Tibial artery (tissue), 4 donors: ENCODE measurements at places on chromosomes 13 and 19.

GRCh38 chr13:112792511-112792910 is 102.7 kb downstream of the ATP11A start:
- no peak overlapping the region for H3K4me3 ChIP-seq
- H3K4me1 ChIP-seq, result no peaks in the 10 kb centered on the region
- peaks cover 8% of the 10 kb centered on the region for H3K36me3 ChIP-seq
- H3K27me3 ChIP-seq, result no peaks in the 10 kb centered on the region
- DNase-seq, result no peak

DNA sequence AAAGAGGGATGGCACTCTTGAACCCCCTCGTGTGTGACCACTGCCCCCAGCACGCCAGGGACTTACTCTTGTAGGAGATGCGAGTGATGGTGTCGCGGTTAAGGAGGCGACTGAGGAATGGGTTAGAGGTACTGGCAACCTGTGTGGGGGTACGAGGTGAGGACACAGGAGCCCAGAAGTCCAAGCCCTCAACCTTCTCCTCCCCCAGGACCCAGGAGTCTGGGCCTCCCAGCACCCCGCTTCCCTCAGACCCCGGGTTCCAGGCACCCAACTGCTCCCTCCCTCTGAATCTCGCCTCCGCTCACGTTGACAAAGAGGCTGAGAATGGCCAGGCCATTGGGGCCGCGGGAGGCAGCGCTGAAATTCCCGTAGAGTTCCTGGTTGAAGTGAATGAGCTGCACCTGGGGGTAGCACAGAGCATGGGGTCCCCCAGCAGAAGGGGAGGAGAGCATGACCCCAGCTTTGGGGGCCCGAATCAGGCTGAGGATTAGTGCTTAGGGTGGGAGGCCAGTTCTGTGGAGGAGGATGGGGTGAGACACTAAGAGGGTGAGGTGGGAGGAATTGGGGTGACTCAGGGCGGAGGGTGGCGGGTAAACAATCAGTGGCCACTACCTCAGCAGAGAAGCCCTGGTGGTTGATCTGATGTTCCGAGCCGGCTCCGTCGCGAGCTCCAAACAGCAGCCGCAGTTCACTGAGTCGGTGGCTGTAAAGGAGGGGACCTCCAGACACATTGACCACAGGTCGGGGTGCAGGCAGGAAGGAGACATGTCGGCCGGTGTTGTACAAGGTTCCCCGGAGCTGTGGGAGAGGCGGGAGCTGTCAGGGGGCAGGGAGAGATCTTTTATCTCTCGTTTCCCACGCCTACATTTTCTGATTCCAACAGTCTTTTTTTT is 2.5 kb upstream of the DBP start:
- H3K36me3 ChIP-seq, result no peaks in the 10 kb centered on the region
- peaks cover 5% of the 10 kb centered on the region for H3K4me1 ChIP-seq
- no peak overlapping the region for H3K4me3 ChIP-seq
- no peaks in the 10 kb centered on the region for H3K27me3 ChIP-seq
- H3K27ac ChIP-seq, result no peak overlapping the region
- no peak for DNase-seq

- H3K4me3 ChIP-seq, result no peak overlapping the region
- H3K27me3 ChIP-seq, result no peaks in the 10 kb centered on the region
- H3K4me1 ChIP-seq, result peaks cover 19% of the 10 kb centered on the region
- DNase-seq, result no peak
- H3K36me3 ChIP-seq, result no peaks in the 10 kb centered on the region
These were observed 58.5 kb downstream of the SPATA13 start for GRCh38 chr13:24218977-24219376.

- no peaks in the 10 kb centered on the region for H3K4me1 ChIP-seq
- peaks cover 12% of the 10 kb centered on the region for H3K27me3 ChIP-seq
- H3K4me3 ChIP-seq, result no peak overlapping the region
- DNase-seq, result no peak
These were observed 16.0 kb upstream of the GTF2F2 start for GRCh38 chr13:45104261-45104660.

DNA sequence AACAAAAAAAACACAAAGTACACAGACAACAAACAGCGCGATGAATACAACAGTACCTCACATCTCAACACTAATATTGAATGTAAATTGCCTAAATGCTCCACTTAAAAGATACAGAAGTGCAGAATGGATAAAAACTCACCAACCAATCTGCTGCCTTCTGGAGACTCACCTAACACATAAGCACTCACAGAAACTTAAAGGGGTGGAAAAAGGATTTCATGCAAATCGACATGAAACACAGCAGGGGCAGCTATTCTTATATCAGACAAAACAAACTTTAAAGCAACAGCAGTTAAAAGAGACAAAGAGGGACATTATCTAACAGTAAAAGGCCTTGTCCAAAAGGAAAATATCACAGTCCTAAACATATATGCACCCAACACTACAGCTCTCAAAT is 209.5 kb downstream of the ABCC4 start:
- no peak overlapping the region for H3K27ac ChIP-seq
- no peaks in the 10 kb centered on the region for H3K27me3 ChIP-seq
- DNase-seq, result no peak
- no peaks in the 10 kb centered on the region for H3K36me3 ChIP-seq

DNA sequence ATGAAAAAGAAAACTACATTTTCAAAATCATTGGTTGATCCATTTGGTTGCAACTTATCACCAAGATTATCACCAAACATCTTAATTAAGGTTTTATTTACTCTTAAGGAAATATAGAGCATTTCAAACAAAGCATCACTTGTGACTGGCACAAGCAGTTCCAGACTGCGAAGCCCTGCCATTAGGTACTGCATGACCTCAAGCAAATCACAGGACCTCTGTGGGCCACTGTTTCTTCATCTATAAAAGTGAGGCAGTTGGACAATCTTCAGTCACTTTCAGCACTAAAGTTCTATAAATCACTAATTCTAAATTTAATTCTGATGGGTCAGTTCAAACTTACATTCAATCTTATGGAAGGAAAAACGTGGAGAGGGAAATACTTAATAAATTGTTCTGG is 2.0 kb downstream of the ELF1 start:
- no peaks in the 10 kb centered on the region for H3K27me3 ChIP-seq
- no peaks in the 10 kb centered on the region for H3K36me3 ChIP-seq
- peak overlapping the region; percentile 15 for H3K4me3 ChIP-seq
- H3K27ac ChIP-seq, result peak overlapping the region; percentile 22
- H3K4me1 ChIP-seq, result peaks cover 17% of the 10 kb centered on the region

GRCh38 chr13:91868351-91868750 is 469.9 kb downstream of the GPC5 start:
- H3K4me3 ChIP-seq, result no peak overlapping the region
- no peaks in the 10 kb centered on the region for H3K27me3 ChIP-seq
- H3K36me3 ChIP-seq, result no peaks in the 10 kb centered on the region
- H3K27ac ChIP-seq, result no peak overlapping the region
- no peaks in the 10 kb centered on the region for H3K4me1 ChIP-seq
- no peak for DNase-seq

DNA sequence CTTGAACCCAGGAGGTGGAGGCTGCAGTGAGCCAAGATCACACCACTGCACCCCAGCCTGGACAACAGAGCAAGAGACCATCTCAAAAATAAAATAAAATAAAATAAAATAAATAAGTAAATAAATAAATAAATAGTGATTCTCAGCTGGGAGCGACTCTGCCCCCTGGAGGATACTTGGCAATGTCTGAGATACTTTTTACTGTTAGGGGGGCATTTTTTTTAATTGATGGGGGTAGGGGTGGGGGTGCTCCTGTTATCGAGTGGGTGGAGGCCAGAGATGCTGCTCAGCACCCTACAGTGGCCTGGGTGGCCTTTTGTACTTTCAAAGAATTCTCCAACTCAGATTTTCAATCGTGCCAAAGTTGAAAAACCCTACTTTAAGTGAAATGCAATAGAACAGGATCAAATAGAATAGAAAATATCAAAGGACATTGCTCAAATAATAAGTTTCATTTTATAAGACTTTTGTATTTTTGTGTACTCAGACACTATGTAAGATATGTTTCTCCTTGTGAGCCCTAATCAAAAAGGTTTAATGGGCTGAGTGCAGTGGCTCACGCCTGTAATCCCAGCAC is 7.1 kb upstream of the CLPP start:
- no peak overlapping the region for H3K27ac ChIP-seq
- no peaks in the 10 kb centered on the region for H3K36me3 ChIP-seq
- H3K27me3 ChIP-seq, result no peaks in the 10 kb centered on the region
- no peak for DNase-seq
- no peaks in the 10 kb centered on the region for H3K4me1 ChIP-seq

DNA sequence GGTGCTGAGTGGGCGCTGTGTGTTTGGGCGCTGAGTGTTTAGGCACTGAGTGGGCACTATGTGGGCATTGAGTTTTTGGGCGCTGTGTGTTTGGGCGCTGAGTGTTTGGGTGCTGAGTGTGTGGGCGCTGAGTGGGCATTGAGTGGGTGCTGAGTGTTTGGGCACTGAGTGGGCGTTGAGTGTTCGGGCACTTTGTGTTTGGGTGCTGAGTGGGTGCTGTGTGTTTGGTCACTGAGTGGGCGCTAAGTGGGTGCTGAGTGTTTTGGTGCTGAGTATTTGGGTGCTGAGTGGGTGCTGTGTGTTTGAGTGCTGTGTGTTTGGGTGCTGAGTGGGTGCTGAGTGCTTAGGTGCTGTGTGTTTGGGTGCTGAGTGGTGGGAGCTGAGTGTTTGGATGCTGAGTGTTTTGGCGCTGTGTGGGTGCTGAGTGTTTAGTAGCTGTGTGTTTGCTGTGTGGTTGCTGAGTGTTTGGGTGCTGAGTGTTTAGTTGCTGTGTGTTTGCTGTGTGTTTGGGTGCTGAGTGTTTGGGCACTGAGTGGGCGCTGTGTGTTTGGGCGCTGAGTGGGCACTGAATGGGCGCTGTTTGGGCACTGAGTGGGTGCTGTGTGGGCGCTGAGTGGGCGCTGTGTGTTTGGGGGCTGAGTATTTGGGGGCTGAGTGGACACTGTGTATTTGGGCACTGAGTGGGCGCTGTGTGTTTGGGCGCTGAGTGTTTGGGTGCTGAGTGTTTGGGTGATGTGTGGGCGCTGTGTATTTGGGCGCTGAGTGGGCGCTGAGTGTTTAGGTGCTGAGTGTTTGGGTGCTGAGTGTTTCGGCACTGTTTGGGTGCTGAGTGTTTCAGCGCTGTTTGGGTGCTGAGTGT is 47.2 kb upstream of the F7 start:
- H3K4me1 ChIP-seq, result no peaks in the 10 kb centered on the region
- no peak for DNase-seq
- no peak overlapping the region for H3K4me3 ChIP-seq
- H3K36me3 ChIP-seq, result no peaks in the 10 kb centered on the region
- no peak overlapping the region for H3K27ac ChIP-seq
- H3K27me3 ChIP-seq, result no peaks in the 10 kb centered on the region

DNA sequence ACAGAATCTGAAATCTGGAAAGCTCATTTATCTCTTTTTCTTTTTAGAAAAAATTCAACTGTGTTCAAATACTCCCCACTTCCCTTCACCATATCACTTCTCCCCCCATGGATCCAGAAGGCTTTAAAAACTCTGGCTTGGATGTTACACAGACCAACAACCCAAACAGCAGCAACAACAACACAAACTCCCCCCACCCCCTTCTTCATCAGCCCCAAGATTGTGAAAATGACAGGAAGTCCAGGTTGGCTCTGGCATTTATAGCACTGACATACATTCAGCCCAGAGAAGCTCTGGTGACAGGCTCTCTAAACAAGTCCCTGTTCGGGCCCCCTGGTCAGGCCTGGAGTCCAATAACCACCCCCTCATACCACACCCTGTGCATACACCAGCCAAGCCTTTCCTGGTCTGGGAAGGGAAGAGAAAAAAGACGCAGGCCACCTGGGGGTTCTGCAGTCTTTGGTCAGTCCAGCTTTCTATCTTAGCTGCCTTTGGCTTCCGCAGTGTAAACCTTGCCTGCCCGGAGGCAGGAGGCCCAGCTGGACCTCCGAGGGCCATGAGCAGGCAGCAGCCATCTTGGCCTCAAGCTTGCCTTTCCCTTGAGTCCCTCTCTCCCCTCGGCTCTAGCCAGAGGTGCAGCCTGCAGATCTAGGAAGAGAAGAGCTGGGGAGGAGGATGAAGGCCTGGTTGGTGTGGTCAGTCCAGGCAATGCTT is 6.8 kb downstream of the CDX2 start:
- DNase-seq, result no peak
- no peaks in the 10 kb centered on the region for H3K36me3 ChIP-seq
- no peak overlapping the region for H3K4me3 ChIP-seq
- no peaks in the 10 kb centered on the region for H3K4me1 ChIP-seq
- H3K27me3 ChIP-seq, result peaks cover 4% of the 10 kb centered on the region
- no peak overlapping the region for H3K27ac ChIP-seq

DNA sequence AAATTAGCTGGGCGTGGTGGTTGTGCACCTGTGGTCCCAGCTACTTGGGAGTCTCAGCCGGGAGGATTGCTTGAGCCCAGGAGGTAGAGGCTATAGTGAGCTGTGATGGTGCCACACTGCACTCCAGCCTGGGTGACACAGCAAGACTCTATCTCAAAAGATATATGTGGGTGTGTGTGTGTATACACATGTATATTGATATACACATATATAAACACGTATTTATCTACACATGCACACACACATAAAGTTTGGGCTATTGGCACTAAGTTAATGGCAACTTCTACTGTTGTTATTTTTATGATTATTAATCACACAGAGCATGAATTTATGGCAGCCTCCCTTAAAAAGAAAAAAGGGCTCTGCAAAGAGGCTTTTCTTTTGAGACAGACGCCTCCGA is 27.1 kb upstream of the ABCC4 start:
- H3K36me3 ChIP-seq, result no peaks in the 10 kb centered on the region
- no peaks in the 10 kb centered on the region for H3K27me3 ChIP-seq
- no peak overlapping the region for H3K4me3 ChIP-seq
- H3K4me1 ChIP-seq, result no peaks in the 10 kb centered on the region
- no peak for DNase-seq

- H3K27me3 ChIP-seq, result no peaks in the 10 kb centered on the region
- H3K4me1 ChIP-seq, result no peaks in the 10 kb centered on the region
- DNase-seq, result no peak
- H3K4me3 ChIP-seq, result no peak overlapping the region
- no peak overlapping the region for H3K27ac ChIP-seq
These were observed 13.7 kb downstream of the ZNF461 start for GRCh38 chr19:36652958-36653357.

GRCh38 chr19:39307046-39307821 is 11.0 kb downstream of the IFNL1 start:
- DNase-seq, result peak; percentile 54
- H3K36me3 ChIP-seq, result no peaks in the 10 kb centered on the region
- peaks cover 12% of the 10 kb centered on the region for H3K4me1 ChIP-seq
- H3K4me3 ChIP-seq, result peak overlapping the region; percentile 8
- H3K27me3 ChIP-seq, result peaks cover 64% of the 10 kb centered on the region
- no peak overlapping the region for H3K27ac ChIP-seq

DNA sequence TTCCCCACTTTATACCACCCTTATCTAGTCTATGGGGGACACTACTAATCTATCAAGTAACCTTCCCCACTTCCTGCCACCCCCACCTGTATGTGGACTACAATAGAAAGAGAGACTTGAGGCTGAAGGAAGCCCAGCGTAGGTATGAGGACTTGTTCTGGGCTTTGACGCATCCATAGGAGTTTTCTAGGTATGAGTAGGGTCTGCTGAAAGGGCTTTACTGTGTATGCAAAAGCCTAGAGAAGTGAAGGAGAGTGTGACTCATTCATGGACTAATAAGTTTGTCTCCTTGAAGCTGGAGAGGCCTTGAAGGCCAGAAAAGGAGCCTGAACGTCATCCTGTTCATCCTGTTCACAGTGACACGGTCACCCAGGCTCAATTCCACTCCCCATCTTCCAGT is 21.8 kb downstream of the TINCR start:
- no peak for DNase-seq
- H3K4me1 ChIP-seq, result no peaks in the 10 kb centered on the region
- no peak overlapping the region for H3K27ac ChIP-seq

- H3K27me3 ChIP-seq, result no peaks in the 10 kb centered on the region
- H3K36me3 ChIP-seq, result no peaks in the 10 kb centered on the region
- H3K27ac ChIP-seq, result peak overlapping the region; percentile 27
- H3K4me1 ChIP-seq, result peaks cover 57% of the 10 kb centered on the region
- no peak for DNase-seq
These were observed 95.0 kb downstream of the ARHGEF7 start for GRCh38 chr13:111210091-111210490.
